ENCODE measurements at places on chromosomes 7 and 10.

DNA sequence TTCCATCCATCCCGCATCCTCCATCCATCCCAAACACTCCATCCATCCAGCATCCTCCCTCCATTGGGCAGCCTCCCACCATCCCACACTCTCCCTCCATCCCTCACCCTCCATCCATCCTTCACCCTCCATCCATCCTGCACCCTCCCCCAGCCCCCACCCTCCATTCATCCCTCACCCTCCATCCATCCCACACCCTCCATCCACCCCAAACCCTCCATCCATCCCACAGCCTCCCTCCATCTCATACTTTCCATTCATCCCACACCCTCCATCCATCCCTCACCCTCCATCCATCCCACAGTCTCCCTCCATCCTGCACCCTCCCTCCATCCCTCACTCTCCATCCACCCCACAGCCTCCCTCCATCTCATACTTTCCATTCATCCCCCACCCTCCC is 60.4 kb downstream of the FOXI2 start:
- DNase-seq, result peak; percentile 63

- DNase-seq, result no peak
Measured at GRCh38 chr10:36191009-36191408, 548.9 kb upstream of the FZD8 start.

- DNase-seq, result no peak
Measured at GRCh38 chr7:21939136-21939857, 6.4 kb downstream of the CDCA7L start.

- DNase-seq, result no peak
Measured at GRCh38 chr10:84243759-84244158, 1.1 kb upstream of the RGR start.

DNA sequence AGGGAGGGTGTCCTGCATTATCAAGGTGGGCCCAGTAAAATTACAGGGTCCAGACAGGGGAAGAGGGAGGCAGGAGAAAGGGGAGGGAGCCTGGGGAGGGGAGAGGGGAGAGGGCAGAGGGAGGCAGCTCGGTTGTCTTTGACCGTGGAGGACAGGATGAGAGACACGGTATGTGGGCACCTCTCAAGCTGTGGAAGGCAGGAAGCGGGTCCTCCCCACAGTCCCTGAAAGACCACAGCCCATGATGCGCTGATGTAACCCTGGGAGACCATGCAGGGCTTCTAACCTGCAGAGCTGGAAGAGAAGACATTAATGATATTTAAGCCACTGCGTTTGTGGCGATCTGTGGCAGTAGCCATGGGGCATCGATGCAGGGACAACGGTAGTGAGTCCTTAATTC is 27.2 kb upstream of the MNX1 start:
- DNase-seq, result no peak

- no peak for DNase-seq
Measured at GRCh38 chr10:10917031-10917430, 100.6 kb upstream of the CELF2 start.

GRCh38 chr7:41889040-41889439 is 186.2 kb upstream of the INHBA start:
- DNase-seq, result no peak

Measured in ecto neural progenitor cell (in vitro differentiated cells).